ENCODE measurements at places on chromosomes 11 and 22.

- DNase-seq, result peak; percentile 20
Observed at GRCh38 chr11:124586238-124586860, 16.6 kb downstream of the OR8A1 start.

DNA sequence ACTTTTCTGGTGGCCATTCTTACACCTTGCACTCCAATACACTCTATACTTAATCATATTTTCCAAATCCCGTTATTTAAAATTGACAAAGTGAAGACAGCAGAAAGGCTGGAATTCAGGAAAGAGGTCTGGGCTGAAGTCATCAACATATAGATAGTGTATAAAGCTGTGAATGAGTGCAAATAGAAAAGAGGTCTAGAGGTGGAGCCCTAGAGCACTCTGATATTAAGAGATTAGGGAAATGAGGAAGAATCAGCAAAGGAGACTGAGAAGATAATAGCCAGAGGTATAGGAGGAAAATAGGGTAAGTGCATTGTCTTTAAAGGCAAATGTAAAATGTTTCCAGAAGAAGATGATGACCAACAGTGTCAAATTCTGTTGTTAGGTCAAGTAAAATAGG is 7.9 kb downstream of the CTR9 start:
- no peak for DNase-seq

DNA sequence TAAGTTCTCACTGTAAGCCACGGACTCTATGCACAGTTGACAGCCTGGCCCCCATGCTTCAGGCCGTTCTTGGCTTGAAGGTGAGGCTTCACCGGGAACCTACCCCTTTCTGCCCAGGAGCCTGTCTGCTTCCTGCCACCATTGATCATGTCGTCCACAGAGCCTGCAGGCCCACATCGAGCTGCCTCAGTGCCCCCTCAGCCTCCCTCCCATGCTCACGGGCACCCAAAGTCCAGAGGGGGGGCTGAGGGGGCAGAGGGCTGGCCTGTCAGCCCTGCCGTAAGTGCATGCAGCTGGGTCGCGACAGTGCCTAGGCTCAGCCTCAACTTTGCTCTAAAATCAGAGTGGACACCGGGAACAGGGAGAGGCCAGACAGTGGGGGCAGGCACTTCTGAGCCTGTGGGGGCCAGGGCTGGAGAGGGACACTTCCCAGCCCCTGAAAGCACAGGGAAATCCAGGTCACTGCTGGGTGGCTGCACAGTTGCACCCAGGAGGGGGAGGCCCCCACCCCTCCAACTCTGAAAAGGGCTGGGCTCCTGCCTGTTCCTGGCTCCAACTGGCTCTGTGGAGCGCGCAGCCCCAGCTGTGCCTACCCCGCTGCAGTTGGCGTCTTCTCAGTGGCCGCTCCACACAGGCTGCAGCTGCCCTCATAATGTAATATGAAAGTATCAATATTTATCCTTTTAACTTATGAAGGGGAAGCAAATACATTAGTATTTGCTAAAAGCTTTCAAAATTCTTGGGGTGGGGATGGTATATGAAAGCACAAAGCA is 598.6 kb downstream of the DLG2 start:
- no peak for DNase-seq

DNA sequence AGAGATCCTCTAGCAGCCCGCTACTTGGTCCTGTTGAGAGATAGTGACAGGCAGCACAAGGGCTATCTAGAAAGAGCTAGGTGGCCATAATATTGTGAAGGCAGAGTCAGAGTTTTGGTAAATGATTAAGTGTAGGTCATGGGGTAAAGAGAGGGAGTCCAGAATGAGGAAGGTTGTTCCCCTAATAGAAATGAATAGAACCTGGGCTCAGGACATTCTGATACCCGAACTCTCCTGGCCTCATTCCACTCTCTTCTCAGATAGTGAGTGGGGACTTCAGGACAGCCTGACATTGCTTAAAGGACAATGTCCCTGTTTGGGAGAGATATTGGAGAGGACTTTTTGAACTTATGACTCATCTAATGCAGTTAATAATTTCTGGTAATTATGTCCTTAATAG is 20.6 kb downstream of the SLC5A1 start:
- DNase-seq, result no peak

GRCh38 chr11:112555491-112556364 is 295.1 kb upstream of the PLET1 start:
- peak; percentile 25 for DNase-seq

Measured in NCI-H510A treated with DMSO at 0.1 percent for 48 hours (cell line).